ENCODE measurements at places on chromosomes 2 and 18. TPM values are rescaled to one million over a fixed set of nuclear protein-coding genes. Genes with fewer than 3 reads are reported as not detected.

The ST8SIA5 gene
- total RNA-seq, result 0.56 TPM

The NYAP2 gene
- 0.32 TPM for total RNA-seq

The FMNL2 gene
- total RNA-seq, result 166 TPM

The CRYGC gene
- total RNA-seq, result not detected

The SP100 gene
- total RNA-seq, result not detected

DNA sequence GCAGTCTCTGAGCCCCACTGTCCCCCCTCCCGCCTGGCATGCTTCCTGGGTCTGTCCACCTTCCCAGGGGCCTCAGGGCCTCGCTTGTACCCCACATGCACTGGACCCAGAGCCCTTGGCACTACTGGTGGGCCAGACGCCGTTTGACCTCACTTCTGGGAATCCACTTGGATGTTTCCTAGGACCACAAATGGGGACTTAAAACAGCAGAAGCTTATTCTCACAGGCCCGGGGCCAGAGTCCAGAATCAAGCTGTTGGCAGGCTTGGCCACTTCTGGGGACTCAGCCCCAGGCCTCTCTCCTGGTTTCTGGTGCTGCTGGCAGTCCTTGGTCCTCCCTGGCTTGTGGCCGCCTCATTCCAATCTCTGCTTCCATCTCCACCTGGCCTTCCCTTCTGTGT, 19.6 kb downstream of the ANO7 start:
- no peak overlapping the region for H3K27ac ChIP-seq
- H3K36me3 ChIP-seq, result peaks cover 4% of the 10 kb centered on the region
- H3K4me1 ChIP-seq, result no peaks in the 10 kb centered on the region
- no peak for DNase-seq

- H3K4me1 ChIP-seq, result no peaks in the 10 kb centered on the region
- no peaks in the 10 kb centered on the region for H3K27me3 ChIP-seq
- H3K4me3 ChIP-seq, result no peak overlapping the region
- no peak for DNase-seq
These were observed 236.2 kb downstream of the OSR1 start for GRCh38 chr2:19122220-19122619.

DNA sequence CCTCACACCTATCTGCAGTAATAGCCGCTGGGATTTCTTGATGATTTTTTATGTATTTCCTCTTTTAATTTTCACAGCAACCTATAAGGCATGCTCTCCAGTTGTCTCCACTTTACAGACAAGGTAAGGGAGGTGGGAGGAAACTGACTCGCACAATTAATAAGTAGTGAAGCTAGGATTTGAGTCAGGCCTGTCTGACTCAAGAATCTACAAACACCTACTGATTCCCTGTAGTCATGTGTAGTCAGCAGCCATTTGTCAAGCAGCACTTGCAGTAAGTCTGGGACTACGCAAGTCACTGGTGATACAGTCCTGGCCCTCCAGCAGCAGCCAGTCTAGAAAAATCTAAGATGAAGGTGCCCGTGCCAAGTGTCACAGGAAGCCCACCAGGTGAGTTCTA, 193.6 kb upstream of the PKDCC start:
- no peak for DNase-seq
- no peak overlapping the region for H3K27ac ChIP-seq
- no peaks in the 10 kb centered on the region for H3K27me3 ChIP-seq
- H3K36me3 ChIP-seq, result no peaks in the 10 kb centered on the region

GRCh38 chr18:78082816-78083215, 833.2 kb downstream of the GALR1 start:
- H3K27me3 ChIP-seq, result no peaks in the 10 kb centered on the region
- no peak overlapping the region for H3K4me3 ChIP-seq
- DNase-seq, result no peak
- H3K27ac ChIP-seq, result no peak overlapping the region
- H3K36me3 ChIP-seq, result no peaks in the 10 kb centered on the region
- H3K4me1 ChIP-seq, result no peaks in the 10 kb centered on the region

- no peak overlapping the region for H3K27ac ChIP-seq
- DNase-seq, result no peak
These were observed 73.6 kb downstream of the SPATS2L start for GRCh38 chr2:200380091-200380561.

- peak overlapping the region; percentile 95 for H3K27ac ChIP-seq
- H3K4me1 ChIP-seq, result peaks cover 32% of the 10 kb centered on the region
- peak overlapping the region; percentile 89 for H3K4me3 ChIP-seq
- H3K36me3 ChIP-seq, result no peaks in the 10 kb centered on the region
These were observed 993 bp downstream of the COX7A2L start for GRCh38 chr2:42359965-42360483.

DNA sequence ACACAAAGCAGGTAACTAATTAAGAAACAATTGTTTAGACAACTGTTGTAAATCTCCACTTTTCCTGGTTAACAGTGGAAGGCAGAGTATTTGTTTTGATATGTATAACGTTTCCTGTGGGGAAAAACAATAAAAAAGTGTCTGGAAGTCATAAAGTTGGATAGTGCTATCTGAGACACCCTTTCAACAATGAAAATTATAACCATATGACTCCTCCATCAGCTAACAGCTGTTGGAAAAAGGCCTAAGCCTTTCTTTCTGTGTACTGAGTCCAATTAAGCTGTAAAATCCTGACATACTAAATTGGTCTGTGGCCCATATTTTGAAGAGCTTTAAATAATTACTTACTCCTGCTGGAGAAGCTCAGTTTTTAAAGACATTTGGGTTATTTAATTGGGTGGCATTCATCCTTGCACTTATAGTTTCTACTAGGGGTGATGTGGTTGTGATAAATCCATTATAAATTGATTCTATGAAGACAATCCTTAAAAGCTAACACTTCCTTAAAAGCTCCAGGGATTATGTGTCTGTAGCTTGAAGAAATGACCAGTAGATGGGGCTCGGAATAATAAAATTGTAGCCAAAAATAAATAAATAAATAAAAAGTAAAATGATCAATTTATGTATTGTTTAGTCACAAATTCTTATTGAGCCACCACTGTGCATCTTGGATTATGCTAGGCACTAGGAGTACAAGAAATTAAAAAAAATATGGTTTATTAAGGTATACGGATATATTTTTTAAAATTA, 698.1 kb upstream of the NXPH2 start:
- no peaks in the 10 kb centered on the region for H3K27me3 ChIP-seq
- no peak for DNase-seq
- no peak overlapping the region for H3K4me3 ChIP-seq
- H3K4me1 ChIP-seq, result peaks cover 7% of the 10 kb centered on the region
- H3K36me3 ChIP-seq, result no peaks in the 10 kb centered on the region

DNA sequence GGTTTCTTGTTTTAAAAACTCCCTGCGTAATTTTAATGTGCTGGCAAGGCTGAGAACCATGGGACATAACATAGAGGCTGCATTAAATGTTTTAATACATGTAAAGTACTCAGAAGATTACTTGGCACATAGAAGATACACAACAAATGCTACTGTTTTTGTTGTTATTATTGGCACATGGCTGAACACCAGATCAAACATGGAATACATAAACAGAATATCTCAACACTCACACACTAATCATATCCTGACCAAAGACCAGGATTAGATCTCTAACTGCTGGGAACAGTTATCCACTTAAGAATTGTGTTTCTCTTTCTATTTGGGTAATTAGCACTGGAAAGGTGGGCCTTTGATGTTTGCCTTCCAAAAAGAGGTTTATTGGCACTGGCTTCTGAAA, 69.3 kb downstream of the KCNE4 start:
- peaks cover 4% of the 10 kb centered on the region for H3K4me1 ChIP-seq
- no peak overlapping the region for H3K27ac ChIP-seq
- no peaks in the 10 kb centered on the region for H3K36me3 ChIP-seq
- DNase-seq, result no peak

DNA sequence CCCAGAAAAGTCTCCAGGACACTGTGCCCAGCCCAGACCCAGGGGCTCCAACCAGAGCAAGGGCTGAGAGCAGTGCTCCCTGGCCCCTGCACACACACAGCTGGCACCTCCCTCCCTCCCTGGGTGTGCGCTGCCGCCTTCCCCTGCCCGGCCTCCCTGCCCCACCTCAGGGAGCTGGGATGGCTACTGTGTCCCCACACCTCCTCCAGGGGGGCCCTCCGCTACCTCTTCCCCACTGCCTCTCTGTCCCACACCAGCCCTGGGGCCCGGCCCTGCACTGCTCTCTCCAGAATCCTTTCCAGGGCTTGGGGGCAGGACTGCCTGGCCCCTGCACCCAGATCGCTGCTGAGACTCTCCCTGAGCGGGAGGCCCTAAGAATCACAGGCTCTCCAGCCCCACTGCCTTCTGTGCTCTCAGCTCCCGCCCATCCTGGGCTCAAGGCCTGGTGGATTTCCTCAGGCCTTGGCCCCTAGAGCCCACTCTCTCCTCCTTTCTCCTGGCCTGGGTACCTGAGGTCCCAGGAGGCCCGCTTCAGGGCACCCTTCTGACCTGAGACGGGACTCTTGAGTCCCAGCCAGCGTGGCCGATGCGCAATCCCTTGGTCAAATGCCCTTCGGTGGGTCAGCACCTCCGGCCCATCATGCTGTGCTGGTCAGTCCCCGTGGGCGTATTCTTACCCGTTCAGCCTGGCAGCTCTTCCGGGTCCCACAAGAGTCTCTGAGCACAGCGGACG, 276.8 kb upstream of the HDAC4 start:
- peaks cover under 1% of the 10 kb centered on the region for H3K36me3 ChIP-seq
- no peak overlapping the region for H3K27ac ChIP-seq
- no peak for DNase-seq
- H3K4me3 ChIP-seq, result no peak overlapping the region
- peaks cover 2% of the 10 kb centered on the region for H3K4me1 ChIP-seq

GRCh38 chr2:41917587-41917986, 130.2 kb upstream of the PKDCC start:
- peaks cover 12% of the 10 kb centered on the region for H3K36me3 ChIP-seq
- H3K27me3 ChIP-seq, result no peaks in the 10 kb centered on the region
- no peak overlapping the region for H3K4me3 ChIP-seq
- H3K4me1 ChIP-seq, result peaks cover 5% of the 10 kb centered on the region
- peak overlapping the region; percentile 25 for H3K27ac ChIP-seq

- peak within 1 kb of the TSS; percentile 87 for H3K4me3 ChIP-seq
- peaks cover 27% of the 10 kb centered on the region for H3K4me1 ChIP-seq
- peaks cover 12% of the 10 kb centered on the region for H3K27me3 ChIP-seq
- H3K27ac ChIP-seq, result peak within 1 kb of the TSS; percentile 96
- peak; percentile 96 for DNase-seq
These were observed at the start of gene DPYSL5 for GRCh38 chr2:26847655-26848335. Gene DPYSL5, plus strand, starts transcription at chr2:26848132. Its CDS starts 50,368 bp downstream, at chr2:26898500.

GRCh38 chr2:42495611-42496010, 1.8 kb upstream of the KCNG3 start:
- peaks cover 13% of the 10 kb centered on the region for H3K27me3 ChIP-seq
- no peak overlapping the region for H3K27ac ChIP-seq
- H3K4me1 ChIP-seq, result peaks cover 2% of the 10 kb centered on the region
- no peaks in the 10 kb centered on the region for H3K36me3 ChIP-seq
- no peak for DNase-seq
- H3K4me3 ChIP-seq, result no peak overlapping the region

- no peaks in the 10 kb centered on the region for H3K36me3 ChIP-seq
- no peak for DNase-seq
- peaks cover 2% of the 10 kb centered on the region for H3K27me3 ChIP-seq
- no peak overlapping the region for H3K27ac ChIP-seq
- H3K4me3 ChIP-seq, result no peak overlapping the region
- H3K4me1 ChIP-seq, result no peaks in the 10 kb centered on the region
These were observed 125.8 kb downstream of the LAMA3 start for GRCh38 chr18:23814991-23815614.
